Kidney epithelial cell (primary cell): ENCODE measurements at places on chromosomes 13 and 19. TPM values are rescaled to one million over a fixed set of nuclear protein-coding genes. Genes with fewer than 3 reads are reported as not detected.

Gene DPY19L3
- total RNA-seq = 20.9 and 25.0 TPM in 2 replicates

Gene HIPK4
- total RNA-seq = 0.55 TPM in 1 of 2 replicates, not detected in the other

Gene INSL3
- not detected in 2 replicates for total RNA-seq

Gene SLC17A7
- 0.07 TPM in 1 of 2 replicates, not detected in the other for total RNA-seq

Gene RASIP1
- 3.8 and 4.8 TPM in 2 replicates for total RNA-seq
